ENCODE measurements at places on chromosomes 16 and 17.

GRCh38 chr16:8865145-8865882, 3.5 kb downstream of the CARHSP1 start:
- no peak for DNase-seq

DNA sequence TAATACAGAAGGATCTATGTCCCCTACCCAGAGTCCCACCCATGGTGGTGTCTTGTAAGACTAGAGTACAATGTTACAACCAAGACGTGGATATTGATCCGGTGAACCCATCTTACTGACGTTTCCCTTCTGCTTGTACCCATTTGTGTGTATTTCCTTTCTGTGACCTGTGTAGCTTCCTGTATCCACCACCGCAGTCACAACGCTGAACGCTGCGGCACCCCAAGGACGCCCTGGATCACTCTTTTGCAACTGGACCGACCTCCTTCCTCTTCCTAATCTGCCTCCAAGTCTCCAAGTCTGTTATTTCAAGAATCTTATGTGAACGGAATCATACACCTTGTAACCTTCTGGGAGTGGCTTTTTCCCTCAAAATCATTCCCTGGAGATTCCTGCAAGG, 33.5 kb upstream of the CBX4 start:
- DNase-seq = no peak

GRCh38 chr16:12539185-12539929, 264.3 kb downstream of the CPPED1 start:
- no peak for DNase-seq

DNA sequence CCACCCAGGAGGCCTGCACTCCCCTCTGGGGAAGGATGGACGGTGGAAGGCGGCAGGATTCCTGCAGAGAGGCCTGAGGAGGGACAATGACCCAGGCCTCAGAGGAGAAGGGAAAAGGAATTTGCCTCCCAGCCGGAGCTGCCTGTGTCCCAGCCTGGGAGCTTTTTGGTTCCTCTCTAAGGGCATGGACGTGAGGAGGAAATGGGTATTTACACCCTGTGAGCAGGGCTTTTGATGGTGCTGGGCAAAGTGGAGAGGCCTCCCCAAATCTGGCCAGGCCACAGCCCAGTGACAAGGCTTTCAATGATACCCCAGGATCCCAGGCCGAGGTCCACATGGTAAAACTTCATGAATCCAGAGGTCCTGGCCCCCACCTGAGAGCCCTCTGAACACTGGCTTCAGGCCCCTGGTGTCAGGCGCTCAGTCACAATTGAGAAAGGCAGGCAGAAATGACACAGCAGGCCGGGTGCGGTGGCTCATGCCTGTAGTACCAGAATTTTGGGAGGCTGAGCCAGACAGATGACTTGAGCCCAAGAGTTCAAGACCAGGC, 56.0 kb upstream of the DOC2B start:
- no peak for DNase-seq

DNA sequence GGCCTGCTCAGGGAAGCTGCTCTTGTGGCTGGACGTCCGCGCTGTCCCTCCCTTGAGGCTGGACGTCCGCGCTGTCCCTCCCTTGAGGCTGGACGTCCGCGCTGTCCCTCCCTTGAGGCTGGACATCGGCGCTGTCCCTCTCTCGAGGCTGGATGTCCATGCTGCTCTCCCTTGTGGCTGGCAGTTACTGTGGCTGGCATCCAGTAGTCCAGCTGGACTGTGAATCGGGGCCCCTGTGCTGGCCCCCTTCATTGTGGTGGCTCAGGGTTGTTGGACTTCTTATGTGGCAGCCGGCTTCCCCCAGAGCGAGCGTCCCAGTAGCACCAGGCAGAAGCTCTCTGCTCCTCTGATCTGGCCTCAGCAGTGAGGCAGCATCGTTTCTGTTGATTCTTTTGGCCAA, 141.5 kb downstream of the IRF8 start:
- no peak for DNase-seq
